ENCODE measurements at places on chromosomes 1 and 21.
A peak's percentile ranks its signal among the peaks of the same experiment; 100 is the strongest.

GRCh38 chr1:159587461-159587951, at the start of gene APCS:
TSS of gene APCS (plus strand) at chr1:159587826. CDS start at chr1:159587922, 96 bp downstream.
- DNase-seq, result no peak

DNA sequence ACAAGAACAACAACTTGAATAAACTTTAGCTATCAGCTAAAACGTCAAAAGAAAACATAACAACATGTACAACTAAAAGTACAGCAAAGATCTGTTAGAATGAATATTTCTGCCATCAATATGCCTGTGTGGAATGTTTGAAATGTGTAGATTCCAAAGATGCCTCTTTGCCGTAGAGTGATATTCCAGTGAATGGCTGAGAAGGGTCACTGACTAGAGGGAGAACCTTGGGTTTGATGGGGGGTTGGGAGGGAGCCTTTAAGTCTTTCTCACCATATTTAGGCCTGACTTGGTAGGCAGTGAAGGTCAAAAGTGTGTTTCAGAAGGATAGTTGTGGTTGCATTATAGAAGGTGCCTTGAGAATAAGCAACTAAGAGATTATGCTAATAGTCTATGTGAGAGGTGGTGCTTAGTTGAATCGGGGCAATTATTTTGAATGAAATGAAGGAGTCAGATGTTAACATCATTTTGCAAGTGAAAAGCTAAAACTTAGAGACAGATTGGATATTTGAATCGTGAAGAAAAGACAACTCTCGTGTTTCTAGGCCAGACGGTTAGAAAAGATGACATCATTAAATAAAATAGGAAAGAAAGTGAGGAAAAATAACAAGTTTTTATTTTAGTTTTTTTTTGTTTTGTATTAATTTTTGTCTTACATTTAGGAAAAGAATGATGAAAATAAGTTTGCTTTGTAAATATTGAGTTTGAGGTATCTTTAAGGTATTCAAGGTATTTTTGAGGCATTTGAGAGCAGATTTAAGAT, 53.8 kb downstream of the PLA2G4A start:
- no peak for DNase-seq

GRCh38 chr1:21659099-21659923, 9.8 kb downstream of the RAP1GAP start:
- peak; percentile 52 for DNase-seq

DNA sequence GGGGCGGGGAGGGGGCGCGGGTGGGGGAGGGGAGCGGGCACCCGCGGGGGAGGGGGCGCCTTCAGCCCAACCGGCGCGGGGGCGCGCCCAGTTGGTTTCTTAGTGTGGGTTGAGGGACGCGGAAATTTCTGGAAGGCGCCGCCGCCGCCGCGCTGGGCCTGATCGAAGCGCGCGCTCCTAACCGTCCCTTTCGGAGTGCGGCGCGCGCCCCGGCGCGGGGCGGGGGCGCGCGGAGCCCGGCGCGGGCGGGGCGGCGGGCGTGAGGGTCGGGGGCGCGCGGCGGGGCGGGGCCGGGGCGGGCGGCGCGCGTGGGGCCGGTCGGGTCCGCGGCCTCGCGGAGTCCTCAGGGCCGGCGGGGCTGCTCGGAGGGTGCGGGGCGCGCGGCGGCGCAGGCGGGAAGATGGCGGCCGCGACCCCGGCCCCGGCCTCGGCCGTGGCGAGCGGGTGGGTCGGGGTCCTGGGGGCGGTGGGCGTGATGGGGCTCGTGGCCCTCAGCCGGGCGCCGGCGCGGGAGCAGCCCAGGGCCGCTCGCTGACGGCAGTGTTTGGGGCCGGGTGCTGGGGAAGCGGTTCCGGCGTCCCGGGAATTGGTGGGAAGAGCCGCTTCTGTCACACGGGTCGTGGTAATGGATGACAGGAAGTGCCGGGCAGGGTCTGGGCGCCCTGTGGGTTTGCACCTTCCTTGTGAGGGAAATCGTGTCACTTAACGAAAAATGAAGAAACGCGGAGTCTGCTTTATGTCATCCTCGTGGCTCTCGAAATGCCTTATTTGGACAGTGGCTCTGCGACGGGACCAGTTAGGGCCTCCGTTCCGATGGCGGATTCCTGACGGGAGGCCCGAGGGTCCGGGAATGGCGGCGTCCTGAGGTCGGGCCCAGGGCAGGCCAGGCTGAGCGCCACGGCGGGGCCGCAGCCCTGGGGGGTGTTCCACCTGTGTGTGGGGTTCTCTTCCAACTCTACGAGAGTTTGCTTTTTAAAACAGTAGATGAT, 764 bp downstream of the PKNOX1 start:
- DNase-seq, result peak; percentile 72

- DNase-seq, result no peak
Measured at GRCh38 chr1:155706139-155706538, 17.2 kb downstream of the DAP3 start.

- DNase-seq, result no peak
Measured at GRCh38 chr1:19762175-19762779, 37.4 kb downstream of the TMCO4 start.

DNA sequence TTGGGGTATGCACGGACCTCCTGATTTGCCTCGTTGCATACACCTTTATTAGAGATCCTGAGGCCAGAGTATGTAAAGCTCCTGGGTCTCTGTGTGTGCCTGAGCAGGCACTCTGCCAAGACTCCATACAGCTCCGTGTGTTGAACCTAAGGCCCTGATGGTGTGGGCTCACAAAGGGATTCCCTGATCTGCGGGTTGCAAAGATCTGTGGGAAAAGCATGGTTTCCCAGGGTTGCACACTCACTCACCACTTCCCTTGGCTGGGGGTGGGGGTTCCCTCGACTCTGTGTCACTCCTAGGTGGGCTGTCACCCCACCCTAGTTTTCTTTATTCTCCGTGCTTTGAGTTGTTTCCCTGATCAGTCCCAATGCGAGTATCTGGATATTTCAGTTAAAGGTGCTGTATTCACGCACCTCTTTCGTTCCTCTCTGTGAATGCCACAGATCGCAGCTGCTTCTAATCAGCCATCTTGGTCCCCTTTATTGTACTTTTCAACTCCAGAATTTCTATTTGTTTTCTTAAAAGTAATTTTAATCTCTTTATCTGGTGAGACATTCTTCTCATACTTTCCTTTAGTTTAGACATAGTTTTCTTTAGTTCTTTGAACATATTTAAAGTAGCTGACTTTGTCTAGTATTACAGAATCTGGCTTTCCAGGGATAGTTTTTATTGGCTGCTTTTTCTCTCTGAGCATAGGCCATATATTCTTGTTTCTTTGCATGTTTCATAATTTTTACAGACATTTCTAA, 39.0 kb upstream of the F3 start:
- no peak for DNase-seq

DNA sequence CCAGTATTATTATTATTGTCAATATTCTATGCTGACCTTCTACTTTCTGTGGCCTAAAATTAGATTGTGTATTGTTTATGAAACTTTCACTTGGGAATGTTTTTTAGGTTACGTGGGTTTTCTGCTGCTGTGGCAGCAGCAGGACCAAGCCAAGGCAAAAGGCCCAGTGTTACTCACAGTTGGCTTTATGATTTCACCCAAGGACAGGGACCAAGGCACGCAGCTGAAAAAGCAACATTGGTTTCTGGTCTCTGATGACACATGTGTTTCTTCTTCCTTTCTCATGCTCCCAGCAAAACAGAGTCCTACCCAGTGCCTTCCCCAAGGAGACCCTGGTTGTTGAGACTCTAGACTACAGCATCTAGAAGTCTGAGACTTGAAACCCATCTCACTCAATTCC, 413.7 kb downstream of the SETD4 start:
- no peak for DNase-seq

DNA sequence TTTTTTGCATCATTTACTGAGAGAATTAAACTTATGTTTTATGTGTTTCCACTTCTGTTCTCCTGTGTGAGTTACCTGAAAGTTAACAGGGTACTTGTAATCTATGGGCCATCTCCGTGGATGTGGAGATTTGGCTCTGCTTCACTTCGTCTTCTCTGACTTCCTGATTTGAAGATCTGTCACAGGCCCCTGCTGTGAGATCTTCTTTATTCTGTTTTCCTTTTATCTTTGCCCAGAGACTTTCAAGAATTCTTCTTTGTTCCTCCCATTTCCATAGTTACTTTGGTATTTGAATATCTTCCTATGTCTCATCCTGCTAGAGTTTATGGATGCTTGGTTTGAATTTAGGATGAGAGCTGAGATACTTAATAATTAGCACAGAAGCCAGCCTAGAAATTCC, 35.4 kb upstream of the PKN2 start:
- DNase-seq, result no peak

DNA sequence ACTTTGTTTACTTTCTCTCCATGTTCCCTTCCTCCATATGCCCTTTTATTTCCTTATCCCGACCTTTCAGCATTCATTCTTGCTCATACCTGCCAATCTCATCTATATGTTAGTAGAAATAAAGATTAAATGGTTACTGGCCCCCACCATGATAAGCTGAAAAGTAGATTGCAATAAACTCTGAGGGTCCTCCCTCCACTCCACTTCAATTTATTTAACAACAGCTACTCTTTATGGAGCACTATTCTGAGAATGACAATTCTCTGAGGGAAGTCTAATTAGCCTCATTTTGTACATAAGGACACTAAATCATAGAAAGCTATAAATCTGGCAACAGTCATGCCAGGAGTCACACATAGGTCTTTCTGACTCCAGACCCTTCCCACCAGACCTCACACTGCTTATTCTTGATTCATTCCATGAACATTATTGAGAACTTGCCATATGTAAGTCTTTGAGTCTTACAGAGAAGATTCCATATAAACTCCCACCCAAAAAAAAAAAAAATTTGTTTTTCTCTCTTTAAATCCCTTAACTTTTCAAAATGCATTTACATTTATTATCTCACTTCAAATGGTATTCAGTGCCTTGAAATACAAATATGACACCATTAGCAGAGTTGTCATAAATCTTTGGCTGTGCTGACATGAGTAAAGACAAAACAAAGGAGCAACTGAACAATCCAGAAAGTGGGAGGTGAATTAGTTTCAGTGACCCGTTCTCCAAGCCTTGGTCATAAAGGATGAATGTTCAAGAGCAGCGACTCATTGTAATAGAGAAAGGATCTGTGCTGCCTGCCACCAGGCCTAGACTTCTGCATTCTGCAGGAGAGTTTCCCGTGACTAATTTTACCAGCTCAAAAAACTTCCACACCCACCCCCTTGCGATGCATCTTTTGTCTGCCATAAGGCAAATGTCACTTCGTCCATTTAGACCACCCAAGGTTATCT, 28.5 kb downstream of the PALMD start:
- no peak for DNase-seq

GRCh38 chr21:32559006-32559610, 26.2 kb downstream of the TCP10L start:
- no peak for DNase-seq

DNA sequence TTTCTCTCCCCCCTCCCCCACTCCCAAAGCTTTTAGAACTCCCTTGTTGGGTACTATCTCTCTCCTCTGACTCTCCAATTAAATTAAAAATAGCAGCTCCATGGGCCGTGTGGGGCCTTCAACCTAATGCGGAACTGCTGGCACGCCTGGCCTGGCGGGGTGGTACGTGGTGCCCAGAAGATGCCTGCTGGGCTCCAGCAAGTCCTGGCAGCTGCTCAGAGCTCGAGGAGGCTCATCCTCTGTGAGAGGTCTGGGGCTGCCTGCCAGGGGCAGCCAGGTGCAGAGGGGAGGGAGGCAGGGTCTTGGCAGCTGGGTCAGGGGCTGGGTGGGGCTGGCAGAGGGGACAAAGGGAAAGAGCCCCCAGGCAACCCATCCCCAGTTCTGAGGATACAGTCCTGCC, 74.4 kb downstream of the ACTL8 start:
- DNase-seq, result no peak

DNA sequence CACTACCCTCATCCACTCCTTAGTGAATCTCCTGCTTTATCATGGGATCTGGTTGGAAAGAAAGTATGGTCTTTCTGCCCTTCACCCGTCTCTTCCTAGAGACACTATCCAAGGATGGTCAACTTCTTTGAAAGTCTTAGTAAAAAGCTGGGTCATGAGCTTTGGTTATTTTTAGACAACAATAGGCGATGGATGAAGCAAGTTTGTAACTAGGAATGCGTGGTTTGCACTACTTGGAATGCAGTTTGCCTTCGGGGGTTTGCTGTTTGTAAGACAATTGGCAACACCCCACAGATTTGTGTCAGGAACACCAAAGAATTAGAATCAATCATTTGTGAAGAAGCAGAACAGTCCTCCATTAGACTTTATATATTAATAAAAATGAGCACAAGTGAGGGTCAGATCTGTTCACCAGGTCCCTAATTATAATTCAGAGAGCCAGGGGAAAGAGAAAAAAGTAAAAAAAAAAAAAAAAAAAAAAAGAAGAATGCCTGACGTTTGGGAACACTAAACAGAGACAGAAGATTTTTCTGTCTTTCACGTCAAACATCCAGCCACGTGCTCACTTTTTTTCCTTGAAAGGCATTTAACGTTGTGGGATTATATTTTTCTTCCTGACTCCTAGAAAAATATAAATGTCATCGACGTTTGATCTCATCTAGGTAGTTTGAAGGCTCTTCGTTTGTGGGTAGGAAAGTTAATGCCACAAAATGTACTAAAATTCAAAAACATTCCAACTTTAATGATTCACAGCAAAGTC, 60.7 kb upstream of the BTG3 start:
- no peak for DNase-seq

DNA sequence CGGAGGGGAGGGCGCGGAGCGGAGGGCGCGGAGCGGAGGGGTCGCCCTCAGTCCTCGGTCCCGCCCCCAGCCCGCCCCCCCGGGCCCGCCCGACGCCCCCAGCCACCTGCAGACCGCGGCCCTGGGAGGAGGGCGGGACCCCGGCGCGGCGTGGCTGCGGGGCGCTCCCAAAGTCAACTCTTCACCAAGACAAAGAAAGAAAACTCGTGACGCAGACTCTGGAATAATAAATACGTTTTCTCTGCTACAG, 1.2 kb downstream of the HES4 start:
- DNase-seq, result no peak

DNA sequence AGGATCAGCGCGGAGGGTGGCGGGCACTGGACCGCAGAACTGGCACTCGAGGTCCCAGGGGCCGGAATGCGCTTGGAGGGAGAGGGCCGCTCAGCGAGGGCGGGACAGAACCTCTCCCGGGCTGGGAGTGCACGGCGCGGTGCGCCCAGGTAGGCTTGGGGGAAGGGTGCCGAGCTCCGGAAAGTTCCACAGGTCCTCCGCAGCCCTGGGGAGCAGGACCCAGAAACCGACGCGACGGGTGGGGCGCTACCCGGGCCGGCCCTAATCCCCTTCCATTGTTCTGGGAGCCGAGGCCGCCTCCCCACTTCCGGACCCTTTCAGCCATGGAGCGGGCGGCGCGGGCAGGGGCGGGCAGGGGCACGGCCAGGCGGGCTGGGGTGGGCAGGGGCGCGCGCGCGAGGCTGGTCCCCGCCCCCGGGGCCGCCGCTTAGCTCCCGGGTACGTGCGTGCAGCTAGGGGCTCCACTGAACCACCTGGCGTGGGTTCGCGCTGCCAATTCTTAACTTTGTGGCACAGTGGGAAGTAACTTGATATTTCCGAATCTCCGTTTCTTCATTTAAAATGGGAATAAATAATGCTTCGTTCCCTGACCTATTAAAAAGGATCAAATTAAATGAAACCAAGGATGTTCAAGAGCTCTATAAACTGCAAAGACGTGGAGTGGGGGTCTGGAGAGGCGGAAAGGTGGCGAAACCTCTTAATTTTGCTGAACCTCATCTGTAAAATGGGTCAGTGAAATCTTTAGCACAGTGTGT, 20.7 kb downstream of the LGR6 start:
- no peak for DNase-seq

GRCh38 chr1:112672009-112672408, 2.5 kb upstream of the MOV10 start:
- no peak for DNase-seq

GRCh38 chr1:229133811-229134210, 137.1 kb upstream of the RAB4A start:
- DNase-seq, result no peak
